ENCODE measurements at places on chromosomes 4 and X.

DNA sequence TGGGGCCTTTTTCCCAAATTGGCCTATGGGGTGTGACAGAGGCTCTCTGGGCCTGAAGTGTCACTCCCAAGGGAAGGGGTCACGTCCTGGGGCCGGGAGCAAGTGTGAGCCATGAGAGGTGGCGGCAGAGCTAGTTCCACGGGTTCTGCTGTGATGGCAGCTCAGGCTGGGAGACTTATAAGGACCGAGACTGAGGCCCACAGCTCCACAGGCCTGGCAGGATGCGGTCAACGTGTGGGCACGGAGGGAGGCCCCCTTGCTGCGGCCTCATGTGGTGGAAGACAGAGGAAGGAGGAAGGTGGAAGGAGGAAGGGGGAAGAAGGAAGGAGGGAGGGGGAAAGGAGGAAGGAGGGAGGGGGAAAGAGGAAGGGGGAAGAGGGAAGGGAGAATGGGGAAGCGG is 7.2 kb upstream of the CPLX1 start:
- no peak for DNase-seq

GRCh38 chrX:133633950-133634349 is 218.7 kb upstream of the GPC4 start:
- no peak for DNase-seq

DNA sequence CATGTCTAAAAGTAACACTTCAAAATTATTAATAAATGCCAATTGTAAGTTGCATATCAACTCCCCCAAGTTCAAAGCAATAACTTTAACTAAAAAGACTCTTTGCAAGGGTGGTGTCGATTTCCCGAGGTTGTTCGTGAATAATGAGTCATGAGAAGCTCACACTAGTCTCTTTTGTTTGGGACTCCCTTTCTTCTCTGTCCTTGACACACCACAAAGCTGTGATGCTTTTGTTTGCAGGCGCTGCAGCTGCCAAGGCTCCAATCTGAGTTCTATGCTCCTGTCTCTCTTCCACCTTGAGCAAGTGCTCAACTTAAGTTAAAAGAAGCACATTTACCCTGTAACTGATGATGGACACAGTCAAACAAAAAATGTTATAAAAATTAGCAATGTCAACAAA is 65.9 kb downstream of the FAT1 start:
- peak; percentile 64 for DNase-seq

GRCh38 chr4:141275834-141276233 is 55.1 kb downstream of the ZNF330 start:
- peak; percentile 13 for DNase-seq

GRCh38 chrX:150148749-150149672 is 210.7 kb upstream of the EOLA2 start:
- DNase-seq, result no peak

GRCh38 chr4:21819086-21819485 is 129.5 kb downstream of the KCNIP4 start:
- DNase-seq, result no peak

DNA sequence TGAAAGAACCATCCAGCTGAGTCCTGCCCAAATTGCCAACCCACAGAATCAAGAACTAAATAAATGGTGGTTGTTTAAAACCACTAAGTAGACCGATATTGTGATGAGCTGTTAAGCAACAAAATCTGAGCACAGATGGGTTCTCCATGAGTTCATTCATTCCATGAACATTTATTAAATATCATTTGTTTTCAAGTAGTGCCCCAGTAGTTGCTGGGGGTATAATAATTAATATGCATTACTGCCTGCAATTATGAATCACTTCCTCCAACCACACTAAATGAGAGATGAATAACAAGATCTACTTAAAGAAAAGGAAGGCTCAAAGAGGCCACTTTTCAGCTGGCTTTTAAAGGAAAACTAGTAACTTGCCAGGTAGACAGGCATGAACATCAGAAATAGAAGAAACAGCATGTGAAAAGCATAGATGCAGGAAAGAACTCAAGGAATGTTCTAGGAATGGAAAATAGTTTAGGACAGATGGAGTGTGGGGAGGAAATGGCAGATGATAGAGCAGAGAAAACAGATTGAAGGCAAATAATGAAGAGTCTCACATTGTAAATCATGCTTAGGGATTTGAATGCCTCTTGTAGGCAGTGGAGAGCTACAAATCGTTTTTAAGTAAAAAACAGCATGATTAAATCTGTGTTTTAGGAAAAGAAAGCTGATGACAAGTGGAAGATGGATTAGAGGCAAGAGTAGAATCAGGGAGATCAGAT is 641.7 kb upstream of the DIPK2B start:
- DNase-seq, result no peak

GRCh38 chr4:183798301-183799253 is 106.5 kb upstream of the STOX2 start:
- DNase-seq, result no peak

DNA sequence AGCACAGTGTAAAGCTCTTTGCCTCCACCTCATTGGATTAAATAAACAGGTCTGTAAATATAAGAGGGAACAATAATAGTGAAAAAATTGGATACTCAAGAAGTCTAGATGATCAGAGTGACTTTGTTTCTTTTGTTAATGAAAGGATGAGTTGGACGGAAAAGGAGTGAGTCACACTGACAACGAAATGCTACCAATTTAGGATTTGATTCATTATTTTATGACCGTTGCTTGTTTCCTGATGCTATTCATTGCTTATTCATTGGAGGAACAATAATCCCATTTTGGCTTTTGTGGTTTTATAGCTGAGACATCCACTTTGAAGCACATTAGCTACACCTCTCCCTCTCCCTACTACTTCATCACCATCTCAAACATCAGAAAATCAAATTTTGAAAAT is 74.4 kb upstream of the DYNLT3 start:
- peak; percentile 82 for DNase-seq

DNA sequence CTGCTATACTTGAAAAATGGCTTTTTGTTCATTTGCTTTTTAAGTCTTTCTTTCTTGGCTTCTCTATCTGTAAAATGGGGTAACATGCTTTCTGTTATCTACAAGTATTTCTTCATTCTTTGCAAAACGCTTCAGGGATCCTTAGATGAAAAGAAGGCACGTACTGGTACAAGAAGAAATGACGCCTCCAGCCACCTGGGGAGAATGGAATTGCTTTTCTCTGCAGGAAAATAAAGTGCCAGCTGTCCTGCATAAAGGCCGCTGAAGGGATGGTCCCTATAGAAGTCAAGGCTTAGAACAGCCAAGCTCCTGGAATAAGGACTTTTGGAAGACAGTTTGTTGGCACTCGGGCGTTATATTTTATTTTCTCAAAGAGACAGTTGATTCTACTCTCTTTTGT is 210.8 kb upstream of the RASGEF1B start:
- DNase-seq, result no peak

DNA sequence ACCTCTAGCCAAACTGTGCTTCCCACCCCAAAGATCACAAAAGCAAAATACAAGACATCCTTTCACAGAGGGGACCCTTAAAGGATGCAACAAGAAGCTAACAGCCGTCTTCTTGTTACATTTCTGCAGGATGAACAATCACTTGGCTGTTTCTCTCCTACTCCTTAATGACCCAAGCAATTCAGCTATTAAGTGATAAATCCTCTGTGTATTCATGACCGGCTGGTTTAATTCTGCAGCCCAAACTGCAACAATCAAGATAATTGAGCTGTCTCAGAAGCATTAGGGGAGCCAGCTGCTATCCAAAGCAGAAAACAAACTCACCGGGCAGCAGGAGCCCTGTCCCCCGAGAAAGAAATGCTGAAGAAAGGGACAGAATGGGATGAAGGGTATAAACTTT is 85.9 kb upstream of the ACSL4 start:
- no peak for DNase-seq

GRCh38 chrX:22526339-22526738 is 253.6 kb downstream of the CBLL2 start:
- DNase-seq, result peak; percentile 93

DNA sequence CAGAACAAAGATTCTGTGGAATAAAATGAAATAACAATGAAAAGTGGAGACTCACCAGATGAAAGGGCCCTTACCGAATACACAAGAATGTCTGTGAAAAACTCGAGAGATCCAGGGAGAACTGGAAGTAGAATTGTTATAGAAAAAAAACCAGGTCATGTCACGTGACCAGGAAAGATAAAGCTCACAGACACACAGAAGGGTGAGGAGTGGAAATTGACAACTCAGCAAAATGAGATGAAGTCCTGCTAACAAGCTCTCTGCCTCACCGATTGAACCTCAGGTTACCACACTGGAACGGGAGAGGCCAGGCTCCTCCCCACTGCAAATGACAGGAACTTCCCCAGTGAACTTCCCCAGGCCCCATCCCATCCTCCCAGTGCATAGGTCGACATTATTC is 1618.0 kb upstream of the PCDH10 start:
- no peak for DNase-seq

- peak; percentile 62 for DNase-seq
Observed at GRCh38 chr4:83851261-83852084, 315.6 kb downstream of the GPAT3 start.

- DNase-seq, result no peak
Observed at GRCh38 chrX:68697036-68697435, 49.6 kb downstream of the STARD8 start.

DNA sequence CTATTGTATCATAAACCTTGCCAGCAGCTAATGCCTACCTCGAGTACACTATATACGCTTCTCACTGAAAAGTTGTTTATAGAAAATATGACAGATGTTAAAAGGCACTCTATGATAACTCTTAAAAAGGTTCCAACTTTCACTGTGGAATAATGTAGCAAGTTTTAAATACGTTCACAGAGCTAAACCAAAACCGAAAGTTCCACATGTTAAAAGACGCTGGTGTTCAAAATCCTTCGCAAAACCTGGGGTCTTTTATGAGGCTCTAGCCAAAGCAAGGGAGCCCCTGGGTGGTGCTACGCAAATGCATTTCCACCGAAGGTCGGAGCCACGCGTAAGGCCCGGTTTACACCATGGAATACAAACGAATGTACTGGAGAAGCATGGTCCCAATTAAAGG is 103.7 kb upstream of the TENM3 start:
- no peak for DNase-seq

DNA sequence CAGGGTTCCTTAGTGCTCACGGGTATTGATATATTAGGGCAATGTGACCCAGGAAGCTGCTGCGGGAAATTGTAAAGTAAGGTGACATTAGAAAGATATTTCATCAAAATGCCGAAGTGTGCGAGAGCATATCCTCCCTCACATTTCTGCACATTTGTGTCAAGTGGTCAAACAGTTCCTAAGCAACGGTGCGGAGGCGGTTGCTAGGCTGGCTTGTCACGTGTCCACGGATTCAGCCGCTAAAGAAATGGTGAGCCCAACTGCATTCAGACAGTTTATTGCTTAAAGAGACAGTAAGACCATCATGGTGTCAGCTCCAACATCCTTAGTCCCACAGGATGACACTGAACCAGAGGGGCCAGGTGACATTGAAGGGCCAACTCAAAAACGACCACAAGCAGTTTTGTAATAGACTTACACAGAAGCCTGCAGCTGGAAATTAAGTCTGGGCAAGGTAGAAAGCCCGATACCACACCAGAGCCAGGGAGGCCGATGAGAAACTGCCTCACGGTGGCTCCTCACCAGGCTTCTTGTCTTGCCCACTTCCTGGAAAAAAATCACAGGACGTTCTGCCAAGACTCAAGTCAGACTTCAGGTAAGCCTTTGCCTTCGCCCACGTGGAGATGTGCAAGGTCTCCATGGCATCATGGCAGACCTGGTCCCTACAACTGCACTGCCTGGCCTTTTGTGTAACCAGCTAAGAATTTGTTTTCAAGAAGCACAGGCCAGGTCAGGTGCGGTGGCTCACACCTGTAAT is 50.4 kb downstream of the USP11 start:
- no peak for DNase-seq

DNA sequence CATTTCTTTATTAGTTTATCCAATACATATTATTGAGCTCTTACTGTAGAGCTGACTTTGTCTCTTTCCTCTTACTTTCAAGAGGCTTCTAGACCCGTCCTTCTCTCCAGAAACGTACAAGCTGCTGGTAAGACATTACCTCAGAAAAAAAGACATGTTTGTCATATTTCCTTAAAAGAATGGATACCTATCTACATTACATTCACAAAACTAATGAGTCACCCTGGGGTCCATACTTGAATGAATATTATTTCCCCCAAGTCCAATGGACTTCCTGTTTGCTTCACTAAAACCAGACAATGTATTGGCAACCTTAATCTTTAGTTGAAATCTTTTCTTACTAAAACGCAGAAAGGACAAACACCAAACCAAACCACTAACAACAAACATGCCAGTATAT is 176.5 kb upstream of the CLNK start:
- DNase-seq, result no peak

DNA sequence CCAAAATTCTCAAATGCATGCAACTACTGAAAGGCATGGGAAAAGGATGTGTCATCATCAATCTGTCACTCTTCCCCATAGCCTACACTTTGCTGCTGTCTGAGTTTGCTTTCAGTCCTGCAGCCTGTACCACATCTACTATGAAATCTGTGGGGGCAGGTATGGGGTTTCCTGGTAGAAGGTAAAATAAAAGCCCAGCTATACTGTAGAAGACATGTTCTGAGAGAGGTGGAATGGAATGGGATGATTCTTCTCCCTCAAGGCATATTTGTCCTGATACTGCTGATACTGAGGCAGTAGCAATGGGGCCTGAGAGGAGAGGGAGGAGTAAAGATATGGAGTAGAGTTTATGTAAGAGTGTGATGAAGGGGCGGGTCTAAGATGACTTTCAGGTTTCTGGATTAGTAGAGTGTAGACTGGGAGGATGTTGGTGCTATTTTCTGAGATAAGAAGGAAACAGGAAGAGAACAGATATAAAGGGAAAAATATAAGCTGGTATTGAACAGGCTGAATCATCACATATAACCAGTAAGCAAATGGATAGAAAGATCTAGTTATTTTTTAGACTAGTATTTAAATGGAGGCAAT is 38.7 kb upstream of the GYPA start:
- DNase-seq, result peak; percentile 85

DNA sequence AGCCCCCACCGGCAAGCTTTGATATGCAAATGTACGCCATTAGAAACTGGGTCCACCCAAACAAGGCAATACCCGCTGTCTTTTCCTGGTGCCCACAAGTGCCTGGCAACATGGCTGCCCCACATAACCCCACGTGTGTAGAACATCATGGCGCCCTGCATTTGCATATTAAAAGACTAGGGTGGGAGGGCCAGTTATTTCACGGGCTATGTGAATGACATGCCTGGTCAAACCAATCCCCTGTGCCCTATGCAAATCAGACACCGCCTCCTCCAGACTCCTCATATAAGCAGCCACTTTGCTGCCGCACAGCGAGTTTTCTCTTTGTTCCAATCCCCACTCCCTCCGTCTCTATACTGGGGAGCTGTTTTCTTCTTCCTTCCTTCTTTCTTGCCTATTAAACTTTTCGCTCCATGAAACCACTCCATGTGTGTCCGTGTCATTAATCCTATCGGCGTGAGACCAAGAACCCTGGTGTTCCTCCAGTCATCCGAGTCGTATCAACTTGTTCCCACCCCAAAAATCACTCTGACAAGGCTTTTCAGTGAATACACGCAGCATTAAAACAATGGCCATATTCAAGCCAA is 112.6 kb upstream of the SORBS2 start:
- no peak for DNase-seq

Measured in foreskin keratinocyte (primary cell).